ENCODE measurements at places on chromosomes 6 and 20. TPM values are rescaled to one million over a fixed set of nuclear protein-coding genes. Genes with fewer than 3 reads are reported as not detected.

The YTHDF1 gene
- total RNA-seq, result 59.1 TPM

The DEFB125 gene
- not detected for total RNA-seq

The SIRPG gene
- total RNA-seq, result not detected

The TRIM31 gene
- total RNA-seq, result 0.11 TPM

The OLIG3 gene
- not detected for total RNA-seq

The HLA-DRA gene
- not detected for total RNA-seq

The PTCHD4 gene
- total RNA-seq, result 17.7 TPM

The KHDC1L gene
- not detected for total RNA-seq

The TMEM74B gene
- total RNA-seq, result not detected

The PRSS16 gene
- 10.2 TPM for total RNA-seq

The MCHR2 gene
- not detected for total RNA-seq

The ADGRF1 gene
- total RNA-seq, result under 0.01 TPM

Measured in placental epithelial cell (primary cell).